Globus pallidus (tissue), 1 donor: ENCODE measurements at places on chromosomes 16 and 17.
A peak's percentile ranks its signal among the peaks of the same experiment; 100 is the strongest.

- DNase-seq = no peak
These were observed 128.7 kb downstream of the CHD9 start for GRCh38 chr16:53183442-53183841.

GRCh38 chr17:38443356-38444031 lies 15.2 kb downstream of the ARHGAP23 start:
- no peak for DNase-seq

DNA sequence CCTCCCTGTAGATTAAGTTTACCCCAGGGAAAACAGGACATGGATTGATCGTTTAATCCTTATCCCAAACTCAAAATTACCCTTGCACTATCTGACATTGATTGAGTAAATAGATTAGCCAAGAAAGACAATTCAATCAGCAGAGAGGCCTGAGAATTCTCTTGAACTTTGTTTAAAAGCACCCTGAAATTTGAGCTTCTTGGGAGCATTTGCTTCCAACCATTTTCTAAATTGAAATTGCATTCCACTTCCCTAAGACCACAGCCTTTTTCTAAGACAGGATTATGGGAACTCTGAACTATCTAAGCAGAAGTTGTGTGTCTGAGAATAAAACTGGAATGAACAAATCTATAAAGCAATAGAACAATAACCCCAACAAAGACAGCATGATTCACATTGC lies 76.6 kb upstream of the TNRC6A start:
- no peak for DNase-seq

DNA sequence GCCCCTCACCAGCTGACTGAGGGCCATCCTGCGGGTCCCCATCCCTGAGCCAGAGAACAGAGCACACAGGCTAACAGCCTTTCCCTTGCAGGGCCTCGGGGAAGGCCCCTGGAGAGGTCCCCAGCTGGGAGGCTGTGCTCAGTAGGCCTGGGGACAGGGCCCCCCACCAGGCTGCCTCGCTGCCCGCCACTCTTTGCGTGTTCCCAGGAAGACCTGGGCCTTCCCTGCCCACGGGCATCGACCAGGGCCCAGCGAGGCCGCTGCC lies 785 bp downstream of the HID1 start:
- DNase-seq = no peak

- peak; percentile 25 for DNase-seq
These were observed 456 bp downstream of the SMURF2 start for GRCh38 chr17:64661726-64661975.

DNA sequence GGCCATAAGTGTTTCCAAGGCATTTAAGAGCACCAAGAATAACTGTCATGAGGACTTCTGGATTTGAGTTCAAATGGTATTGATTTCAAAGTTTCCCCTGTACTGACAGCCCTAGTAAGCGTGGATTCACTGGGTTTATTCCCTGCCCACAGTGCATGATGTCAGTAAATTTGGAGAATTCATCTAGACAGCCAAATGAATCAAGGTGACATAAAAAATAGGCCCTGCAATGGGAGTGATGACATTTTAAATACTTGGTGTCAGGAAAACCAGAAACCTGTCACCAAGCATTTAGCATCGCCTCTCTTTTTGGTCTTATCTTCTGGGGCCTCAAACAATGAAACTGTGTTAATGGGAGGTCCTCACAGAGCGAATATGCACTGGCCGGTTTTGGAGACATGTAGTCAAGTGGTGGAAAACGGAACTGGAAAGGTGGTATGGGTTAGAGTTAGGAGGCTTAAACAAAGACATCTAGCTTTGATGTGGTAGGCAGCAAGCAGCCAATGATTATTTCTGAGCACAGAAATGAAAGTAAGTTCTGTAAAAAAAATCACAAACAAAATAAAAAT lies 29.1 kb downstream of the COG4 start:
- DNase-seq = no peak
